ENCODE measurements at places on chromosomes 7 and 10. TPM values are rescaled to one million over a fixed set of nuclear protein-coding genes. Genes with fewer than 3 reads are reported as not detected.

DNA sequence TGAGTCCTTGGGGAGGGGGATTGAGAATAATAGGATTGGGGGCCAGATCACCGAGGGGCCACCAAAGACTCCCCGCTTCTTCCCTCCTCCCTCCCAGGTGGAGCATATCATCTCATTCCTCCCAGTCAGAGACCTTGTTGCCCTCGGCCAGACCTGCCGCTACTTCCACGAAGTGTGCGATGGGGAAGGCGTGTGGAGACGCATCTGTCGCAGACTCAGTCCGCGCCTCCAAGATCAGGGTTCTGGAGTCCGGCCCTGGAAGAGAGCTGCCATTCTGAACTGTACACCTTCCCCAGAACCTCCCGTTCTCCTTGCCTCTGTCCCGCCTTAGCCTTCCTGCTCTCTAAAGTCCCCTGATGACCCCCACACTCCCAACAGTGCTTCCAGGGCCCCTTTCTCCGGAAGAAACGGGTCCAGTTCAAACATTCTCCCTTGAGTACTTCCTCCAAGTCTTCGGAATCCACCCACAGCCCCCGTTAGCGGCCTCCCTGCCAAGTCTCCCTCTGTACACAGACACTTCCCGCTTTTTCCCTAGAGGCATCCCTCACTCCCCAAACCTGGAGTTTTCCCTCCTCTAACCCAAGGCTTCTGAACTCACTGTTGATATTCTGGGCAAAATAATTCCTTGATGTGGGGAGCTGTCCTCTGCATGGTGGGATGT, 4.1 kb downstream of the FBXO24 start:
- no peak for DNase-seq

- no peak for DNase-seq
These were observed 29.9 kb upstream of the RHEB start for GRCh38 chr7:151549644-151550043.

DNA sequence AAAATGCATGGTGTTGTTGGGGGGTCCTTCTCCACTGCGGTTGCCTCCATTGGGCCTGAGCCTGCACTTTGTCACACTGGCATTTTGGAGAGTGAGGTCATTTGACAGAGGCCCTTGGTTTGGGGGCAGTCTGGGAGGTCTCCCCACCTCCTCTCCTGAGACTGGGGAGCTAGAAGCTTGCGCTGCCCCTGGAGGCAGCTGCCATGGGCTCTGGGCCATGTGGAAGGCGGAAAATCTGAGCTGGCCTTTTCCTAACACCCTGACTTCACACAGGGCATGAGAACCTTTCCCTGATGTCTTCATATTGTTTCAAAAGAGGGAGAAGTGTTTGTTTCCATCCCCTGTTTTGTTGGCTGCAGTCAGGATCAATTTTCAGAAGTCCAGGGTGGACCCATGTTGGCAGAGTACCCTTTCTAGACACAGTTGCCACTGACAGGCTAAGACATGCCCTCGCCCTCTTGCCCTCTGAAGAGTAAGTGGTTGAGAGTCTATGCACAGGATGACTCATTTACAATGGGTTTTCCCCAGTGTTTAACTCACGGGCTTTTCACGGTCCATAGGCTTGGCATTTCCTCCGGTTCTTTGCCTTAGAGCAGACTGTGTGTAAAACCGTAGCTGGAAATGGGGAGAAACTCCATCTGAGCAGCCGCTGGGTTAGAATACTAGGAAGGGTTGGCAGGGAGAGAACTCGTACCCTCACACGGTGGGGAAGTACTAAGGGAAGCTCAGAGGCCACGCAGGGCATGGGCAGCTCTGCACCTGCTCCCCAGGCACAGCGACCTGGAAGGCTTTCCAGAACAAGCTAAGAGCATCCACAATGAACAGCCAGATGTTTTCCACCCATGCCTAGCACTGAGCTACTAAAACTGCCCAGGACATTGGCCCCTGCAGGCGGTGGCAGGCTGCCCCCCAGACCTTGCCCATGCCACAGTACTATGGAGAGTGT, 655.0 kb downstream of the SDK1 start:
- DNase-seq: peak; percentile 52

DNA sequence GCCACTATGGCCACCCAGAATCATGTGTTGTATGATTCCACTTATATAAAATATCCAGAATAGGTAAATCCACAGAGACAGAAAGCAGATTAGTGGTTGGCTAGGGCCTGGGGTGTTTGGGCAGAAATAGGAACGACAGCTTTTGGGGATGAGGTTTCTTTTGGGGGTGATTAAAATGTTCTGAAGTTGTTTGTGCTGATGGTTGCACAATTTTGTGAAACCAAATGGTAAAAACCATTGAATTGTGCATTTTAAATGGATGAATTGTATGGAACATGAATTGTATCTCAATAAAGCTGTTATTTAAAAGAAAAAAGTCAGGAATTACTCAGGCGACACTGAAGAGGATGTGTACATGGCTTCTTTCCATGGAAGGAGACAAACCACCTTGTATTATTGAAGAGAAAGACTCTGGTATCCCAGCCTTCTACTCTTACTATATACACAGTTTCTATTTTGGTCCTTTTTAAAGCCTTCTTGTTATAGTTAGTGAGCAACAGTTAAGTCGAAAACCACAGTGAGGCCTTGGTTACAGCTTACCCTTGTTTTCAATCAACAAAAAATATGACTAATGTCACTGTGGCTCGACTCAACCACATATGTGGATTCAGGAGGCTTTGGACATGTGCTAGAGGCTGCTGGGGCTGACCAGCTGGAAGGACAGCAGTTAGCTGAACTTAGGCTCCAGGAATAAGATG, 57.1 kb upstream of the KMT2E start:
- DNase-seq: no peak

GRCh38 chr7:146129296-146129695, 12.7 kb downstream of the CNTNAP2 start:
- DNase-seq: no peak

The CLDN3 gene
- total RNA-seq: 6.8 TPM

Data from ureter (tissue), 1 donor.